ENCODE measurements at places on chromosomes 1 and 21. TPM values are rescaled to one million over a fixed set of nuclear protein-coding genes. Genes with fewer than 3 reads are reported as not detected.

TEKT2 gene
- polyA plus RNA-seq = 1.2 TPM

GLIS1 gene
- polyA plus RNA-seq = 0.05 TPM

NBPF10 gene
- 0.66 TPM for polyA plus RNA-seq

KMO gene
- not detected for polyA plus RNA-seq

DENND2C gene
- 0.03 TPM for polyA plus RNA-seq

AGBL4 gene
- 0.07 TPM for polyA plus RNA-seq

ANKRD35 gene
- polyA plus RNA-seq = 0.05 TPM

CFHR5 gene
- polyA plus RNA-seq = not detected

LCE1D gene
- not detected for polyA plus RNA-seq

CFHR3 gene
- polyA plus RNA-seq = 0.18 TPM

DPYD gene
- polyA plus RNA-seq = 24.5 TPM

ADAMTS1 gene
- polyA plus RNA-seq = 118 TPM

KRTAP21-2 gene
- not detected for polyA plus RNA-seq

LEPR gene
- polyA plus RNA-seq = 2.3 TPM

ATP5PO gene
- polyA plus RNA-seq = 148 TPM

HSD3B1 gene
- not detected for polyA plus RNA-seq

DNMT3L gene
- polyA plus RNA-seq = not detected

ARMH1 gene
- 6.6 TPM for polyA plus RNA-seq

DNA sequence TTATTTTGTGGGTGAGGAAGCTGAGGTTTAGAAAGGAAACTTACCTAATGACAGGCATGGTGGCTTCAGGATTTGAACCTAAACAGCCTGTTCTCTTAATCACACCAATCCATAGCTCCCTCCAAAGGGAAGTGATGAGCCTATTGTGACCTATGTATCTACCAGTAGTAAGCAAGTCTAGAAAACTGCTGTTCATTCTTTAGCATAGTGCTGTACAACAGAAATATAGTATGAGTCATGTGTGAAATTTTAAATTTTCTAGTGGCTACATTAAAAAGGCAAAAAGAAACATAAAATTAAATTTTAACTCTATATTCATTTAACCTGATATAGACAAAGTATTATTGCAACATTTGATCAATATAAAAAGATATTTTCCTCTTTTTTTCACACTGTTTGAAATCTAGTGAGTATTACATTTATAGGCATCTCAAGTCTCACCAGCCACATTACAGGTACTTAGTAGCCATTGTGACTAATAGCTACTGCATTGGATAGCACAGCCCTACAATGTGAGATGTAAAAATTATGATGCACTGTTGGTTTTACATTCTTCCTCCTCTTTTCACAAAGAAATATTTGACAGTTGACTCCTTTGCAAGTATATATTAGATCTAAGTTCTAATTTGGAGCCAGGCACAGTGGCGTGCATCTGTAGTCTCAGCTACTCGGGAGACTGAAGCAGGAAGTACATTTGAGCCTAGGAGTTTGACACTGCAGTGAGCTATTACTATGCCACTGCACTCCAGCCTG, 16.6 kb downstream of the IPO9 start:
- DNase-seq = no peak

GRCh38 chr21:44686000-44686781, 4.2 kb upstream of the KRTAP12-1 start:
- no peak for DNase-seq

GRCh38 chr21:42448686-42449085, 45.0 kb downstream of the UBASH3A start:
- DNase-seq = no peak

DNA sequence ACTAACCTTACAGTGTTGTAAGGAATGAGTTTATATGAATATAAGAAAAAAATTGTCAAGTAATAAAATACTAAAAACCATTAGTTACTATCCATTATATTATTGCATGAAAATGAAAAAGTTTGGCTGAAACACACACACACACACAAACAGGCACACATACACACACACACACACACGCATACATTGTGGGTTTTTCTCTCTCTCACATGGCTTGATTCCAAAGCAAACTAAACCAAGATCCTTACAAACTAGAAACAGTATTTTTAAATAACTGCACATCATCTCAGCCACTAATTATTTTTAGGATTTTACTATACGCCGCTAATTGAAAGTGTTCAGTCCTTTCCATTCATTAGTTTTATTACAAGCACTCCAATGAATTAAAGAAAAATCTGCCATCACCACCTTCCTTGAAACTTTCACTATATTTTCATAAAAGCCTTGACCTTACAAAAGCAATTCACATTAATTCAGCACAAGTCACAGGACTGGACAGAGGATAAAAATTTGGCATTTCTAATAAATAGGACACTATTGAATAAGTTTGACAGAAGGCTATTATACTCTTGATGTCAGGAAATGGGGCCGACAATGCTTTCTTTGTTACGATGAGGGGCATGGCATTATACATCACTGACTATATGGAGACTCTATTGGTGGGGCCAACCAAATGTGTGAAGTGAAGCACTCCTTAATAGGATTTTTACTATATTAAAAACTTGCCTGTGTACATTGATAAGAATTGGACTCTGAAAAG, 187.0 kb upstream of the ESRRG start:
- no peak for DNase-seq

DNA sequence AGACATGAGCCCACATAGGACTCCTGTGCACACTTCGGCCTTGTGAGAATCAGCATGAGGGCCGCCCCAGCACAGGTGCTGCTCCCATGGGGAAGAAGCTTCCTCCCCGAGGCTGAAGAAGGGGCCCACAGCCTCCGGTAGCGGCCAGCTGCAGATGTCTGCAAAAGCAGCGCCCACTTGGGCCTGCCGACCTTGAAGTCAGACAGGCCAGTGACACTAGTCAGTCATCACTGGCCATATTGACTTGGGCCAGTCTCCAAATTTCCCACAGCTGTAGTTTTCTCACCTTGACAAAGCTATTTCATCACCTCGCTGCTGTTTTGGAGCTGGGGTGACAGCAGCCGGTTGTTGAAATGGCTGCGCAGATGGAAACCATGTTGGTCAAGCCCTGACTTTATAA, 83.0 kb downstream of the RIPK4 start:
- no peak for DNase-seq

GRCh38 chr1:114292835-114293234, 139.2 kb upstream of the SYT6 start:
- DNase-seq = no peak

DNA sequence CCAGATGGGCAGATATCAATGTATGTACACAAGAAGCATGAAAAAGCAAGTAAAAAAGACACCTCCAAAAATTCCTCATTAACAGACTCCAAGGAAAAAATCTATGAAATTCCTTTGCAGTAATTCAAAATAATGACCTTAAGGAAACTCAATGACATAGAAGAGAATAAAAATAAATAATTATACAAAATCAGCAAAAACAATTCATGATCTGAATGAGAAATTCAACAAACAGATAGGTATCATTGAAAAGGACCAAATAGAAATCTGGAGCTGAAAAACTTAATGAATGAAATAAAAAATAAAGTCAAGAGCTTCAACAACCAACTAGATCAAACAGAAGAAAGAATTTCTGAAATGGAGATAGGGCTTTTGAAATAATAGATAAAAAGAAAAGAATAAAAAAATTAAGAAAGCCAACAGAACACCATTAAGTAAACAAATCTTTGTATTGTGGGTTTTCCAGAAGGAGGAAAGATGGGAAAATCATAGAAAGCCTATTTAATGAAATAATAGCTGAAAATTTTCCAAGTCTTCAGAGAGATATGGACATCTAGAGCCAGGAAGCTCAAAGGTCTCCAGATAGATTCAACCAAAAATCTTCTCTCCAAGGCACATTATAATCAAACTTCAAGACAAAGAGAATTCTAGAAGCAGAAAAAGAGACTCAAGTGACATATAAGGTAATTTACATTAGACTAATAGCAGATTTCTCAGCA, 52.0 kb upstream of the KCNK1 start:
- DNase-seq = no peak

DNA sequence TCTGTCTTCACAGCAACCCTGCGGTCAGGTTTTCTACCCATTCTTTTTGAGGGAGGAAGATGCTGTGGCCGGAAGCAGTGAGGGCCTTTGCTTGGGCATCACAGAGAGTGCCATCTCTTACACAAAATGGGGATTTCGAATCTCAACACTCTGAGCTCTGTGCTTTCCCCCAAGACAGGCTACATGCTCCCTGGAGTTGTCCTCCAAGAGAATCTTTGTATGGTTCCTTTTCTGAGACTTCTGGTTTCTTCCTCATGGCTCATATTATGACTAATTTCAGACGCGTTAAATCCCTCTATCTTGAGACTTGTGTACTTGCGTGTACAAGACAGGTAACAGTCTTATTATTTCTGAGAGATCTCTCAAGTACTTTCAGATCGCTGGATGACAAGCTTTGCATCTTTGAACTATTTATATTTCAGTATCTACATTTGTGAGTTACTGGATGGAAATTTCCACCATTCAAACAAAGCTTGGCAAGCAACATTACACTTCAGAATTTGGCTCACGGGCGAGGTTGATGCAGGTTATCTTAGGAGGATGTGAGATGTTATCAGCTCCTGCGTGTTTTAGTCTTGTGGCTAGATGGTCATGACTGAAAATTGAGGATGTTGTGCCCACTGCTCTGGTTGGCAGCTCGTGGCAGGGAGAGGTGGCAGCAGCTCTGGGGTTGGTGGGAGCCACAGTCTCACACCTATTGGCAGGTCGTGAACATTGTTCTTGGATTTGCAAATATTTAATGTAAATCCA, 19.4 kb downstream of the ABCG1 start:
- no peak for DNase-seq

- DNase-seq = no peak
Measured at GRCh38 chr1:233909195-233909594, 4.7 kb downstream of the SLC35F3 start.

DNA sequence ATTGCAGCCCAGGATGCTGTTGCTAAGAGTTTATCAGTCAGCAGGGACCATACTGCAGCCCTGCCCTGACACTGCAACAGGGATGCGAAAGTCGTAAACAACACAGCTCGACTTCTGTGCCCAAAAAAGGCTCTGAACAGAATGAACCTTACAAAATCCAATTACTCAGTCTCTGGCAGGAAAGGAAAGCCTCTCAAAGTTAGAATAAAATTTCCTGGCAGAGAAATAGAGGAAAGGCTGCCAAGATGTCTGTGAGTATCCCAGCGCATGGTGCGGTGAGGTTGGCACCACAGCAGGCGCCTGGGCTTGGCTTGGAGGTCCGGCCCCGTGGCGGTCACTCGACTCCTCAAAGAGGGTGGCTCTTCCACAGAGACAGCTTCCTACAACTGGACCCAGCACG, 185.8 kb downstream of the PCP4 start:
- DNase-seq = peak; percentile 32

- peak; percentile 58 for DNase-seq
Measured at GRCh38 chr1:154186177-154186576, 5.7 kb downstream of the TPM3 start.

- DNase-seq = no peak
Measured at GRCh38 chr1:6603915-6604558, 1.4 kb upstream of the KLHL21 start.

DNA sequence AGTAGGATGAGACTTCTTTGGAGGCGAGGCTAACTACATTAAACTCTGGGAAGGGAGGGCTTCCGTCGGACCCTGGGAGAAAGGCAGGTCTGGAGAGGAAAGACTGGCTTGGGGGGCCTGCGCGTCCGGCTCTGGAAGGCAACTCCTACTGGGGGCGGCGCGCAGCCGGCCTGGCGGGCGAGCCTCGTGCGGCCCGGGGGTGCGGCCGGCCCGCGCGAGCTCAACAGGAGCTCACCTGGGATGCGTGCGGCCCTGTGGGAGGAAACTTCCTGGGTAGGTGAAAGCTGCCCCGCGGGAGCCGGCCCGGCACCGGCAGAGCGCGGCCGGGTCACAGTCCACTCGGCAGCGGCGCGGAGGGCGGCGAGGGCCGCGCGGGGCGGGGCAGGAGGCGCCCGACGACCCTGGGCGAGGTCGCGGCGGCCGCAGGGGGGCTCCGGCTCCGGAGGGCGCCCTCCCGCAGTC, 449 bp downstream of the EPS15 start:
- DNase-seq = peak; percentile 82

DNA sequence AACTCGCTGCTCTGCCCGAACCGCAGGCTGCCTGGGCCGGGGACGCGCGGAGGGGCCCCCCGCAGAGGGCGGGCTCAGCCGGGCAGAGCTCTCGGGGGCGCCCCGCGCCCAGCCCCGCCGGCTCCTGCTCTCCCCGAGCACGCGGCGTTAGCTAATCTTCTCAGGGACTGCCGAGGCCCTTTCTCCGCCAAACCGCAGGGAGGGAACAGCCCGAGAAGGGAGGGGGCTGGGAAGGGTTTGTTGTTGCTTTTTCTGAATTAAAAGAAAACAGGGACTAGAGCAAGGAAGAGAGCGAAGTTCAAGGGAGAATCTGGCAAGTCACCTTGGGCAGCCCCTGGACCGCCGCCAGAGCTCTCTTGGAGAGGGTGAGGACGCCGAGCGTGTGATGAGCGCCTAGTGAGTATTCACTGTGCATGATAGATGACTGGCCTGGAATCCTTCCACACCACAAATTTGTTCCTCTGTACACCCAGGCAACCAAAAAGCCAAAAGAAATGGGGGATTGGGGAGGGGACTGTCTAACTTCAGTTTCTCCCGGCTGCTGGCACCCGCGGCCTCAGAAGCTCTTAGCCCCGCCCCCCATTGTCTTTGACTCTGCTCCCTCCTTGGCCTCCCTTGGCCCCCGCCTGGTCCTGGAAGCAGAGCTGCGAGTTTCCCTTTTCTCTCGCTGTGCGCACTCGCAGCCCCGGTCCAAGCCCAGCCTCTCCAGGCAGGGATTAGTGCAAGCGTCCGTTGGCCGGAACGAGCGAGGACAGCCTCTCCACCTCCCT, 19.7 kb upstream of the LMX1A start:
- no peak for DNase-seq

DNA sequence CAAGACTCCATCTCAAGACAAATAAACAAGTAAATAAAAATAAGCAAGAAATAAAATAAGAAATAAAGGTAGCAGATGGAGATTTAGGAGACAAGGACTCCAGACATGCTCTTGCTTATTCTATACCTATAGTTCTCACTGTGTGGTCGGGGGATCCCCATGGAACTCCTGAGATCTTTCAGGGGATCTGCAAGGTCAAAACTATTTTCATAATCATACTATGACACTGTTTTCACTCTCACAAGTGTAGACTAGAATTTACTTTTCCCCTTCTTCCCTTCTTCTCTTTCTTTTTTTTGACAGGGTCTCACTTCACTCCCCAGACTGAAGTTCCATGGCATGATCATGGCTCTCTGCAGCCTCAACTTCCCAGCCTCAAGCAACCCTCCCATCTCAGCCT, 29.8 kb upstream of the NLRP3 start:
- DNase-seq = no peak

Measured in SK-N-SH (cell line).